ENCODE measurements at places on chromosomes 5 and 9. TPM values are rescaled to one million over a fixed set of nuclear protein-coding genes. Genes with fewer than 3 reads are reported as not detected.
A peak's percentile ranks its signal among the peaks of the same experiment; 100 is the strongest.

GRCh38 chr5:83955916-83956315 lies 235.3 kb upstream of the HAPLN1 start:
- H3K4me1 ChIP-seq = no peaks in the 10 kb centered on the region
- no peak overlapping the region for H3K4me3 ChIP-seq
- no peak overlapping the region for H3K27ac ChIP-seq
- no peak for DNase-seq

- peak overlapping the region; percentile 63 for H3K27ac ChIP-seq
- no peaks in the 10 kb centered on the region for H3K36me3 ChIP-seq
- peak; percentile 90 for DNase-seq
- H3K4me3 ChIP-seq = peak overlapping the region; percentile 48
- H3K4me1 ChIP-seq = no peaks in the 10 kb centered on the region
Observed at GRCh38 chr9:133144142-133144903, 19.4 kb downstream of the GBGT1 start.

GRCh38 chr9:15670894-15671293 lies 118.1 kb downstream of the CCDC171 start:
- no peaks in the 10 kb centered on the region for H3K4me1 ChIP-seq
- no peak overlapping the region for H3K27ac ChIP-seq

GRCh38 chr9:116661037-116661954 lies 25.8 kb upstream of the TRIM32 start:
- no peak for DNase-seq
- H3K27ac ChIP-seq = no peak overlapping the region
- no peaks in the 10 kb centered on the region for H3K4me1 ChIP-seq
- H3K27me3 ChIP-seq = no peaks in the 10 kb centered on the region

GRCh38 chr9:114431003-114431402 lies 43.2 kb upstream of the AKNA start:
- no peaks in the 10 kb centered on the region for H3K27me3 ChIP-seq
- DNase-seq = no peak
- H3K4me3 ChIP-seq = no peak overlapping the region
- H3K36me3 ChIP-seq = no peaks in the 10 kb centered on the region

- H3K4me3 ChIP-seq = peak within 1 kb of the TSS; percentile 49
- H3K4me1 ChIP-seq = no peaks in the 10 kb centered on the region
- no peaks in the 10 kb centered on the region for H3K27me3 ChIP-seq
Observed at GRCh38 chr5:150155258-150156026, at the start of gene PDGFRB. TSS of gene PDGFRB (minus strand) at chr5:150155845. CDS start at chr5:150137047, 18,798 bp downstream.

DNA sequence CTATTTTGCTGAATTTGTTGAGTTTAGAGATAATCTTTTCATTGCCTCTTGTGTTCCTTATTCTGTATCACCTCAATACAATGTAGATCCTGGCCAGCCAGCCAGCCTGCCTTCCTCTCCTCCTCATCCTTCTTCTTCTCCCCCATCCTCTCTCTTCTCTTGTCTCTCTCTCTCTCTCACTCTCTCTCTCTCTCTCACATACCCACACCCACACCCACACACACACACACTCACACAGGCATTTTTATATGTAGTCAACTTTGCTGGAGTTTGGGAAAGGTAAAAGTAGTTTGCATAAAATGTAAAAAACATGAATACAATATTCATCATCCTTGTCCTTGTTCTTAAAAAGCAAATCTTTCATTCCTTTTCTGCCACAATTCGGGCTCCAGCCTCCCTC lies 60.5 kb downstream of the ZFAND5 start:
- DNase-seq = no peak
- H3K36me3 ChIP-seq = no peaks in the 10 kb centered on the region
- peak overlapping the region; percentile 32 for H3K4me3 ChIP-seq

DNA sequence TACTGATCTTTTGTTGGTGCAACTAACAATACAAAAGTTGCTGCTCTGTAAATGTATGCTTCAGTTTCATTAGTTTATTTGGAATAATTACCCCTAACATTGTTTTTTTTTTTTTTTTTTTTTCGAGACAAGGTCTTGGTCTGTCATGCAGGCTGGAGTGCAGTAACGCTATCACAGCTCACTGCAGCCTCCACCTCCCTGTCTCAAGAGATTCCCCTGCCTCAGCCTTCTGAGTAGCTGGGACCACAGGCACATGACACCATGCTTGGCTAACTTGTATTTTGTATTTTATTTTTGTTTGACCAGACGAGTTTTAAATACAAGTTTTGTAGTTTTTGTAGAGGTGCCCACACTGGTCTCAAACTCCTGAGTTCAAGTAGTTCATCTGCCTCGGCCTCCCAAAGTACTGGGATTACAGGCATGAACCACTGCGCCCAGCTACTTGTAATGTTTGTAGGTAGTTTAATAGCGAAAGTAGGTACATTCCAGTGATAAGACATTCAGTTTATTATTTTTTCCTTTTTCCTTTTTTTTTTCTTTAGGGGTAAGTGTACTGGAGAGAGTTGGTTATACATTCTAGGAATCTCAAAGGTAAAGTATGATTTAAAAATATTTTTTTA lies 6.9 kb downstream of the GAPVD1 start:
- H3K27ac ChIP-seq = no peak overlapping the region
- H3K27me3 ChIP-seq = no peaks in the 10 kb centered on the region
- DNase-seq = no peak
- H3K4me1 ChIP-seq = no peaks in the 10 kb centered on the region

DNA sequence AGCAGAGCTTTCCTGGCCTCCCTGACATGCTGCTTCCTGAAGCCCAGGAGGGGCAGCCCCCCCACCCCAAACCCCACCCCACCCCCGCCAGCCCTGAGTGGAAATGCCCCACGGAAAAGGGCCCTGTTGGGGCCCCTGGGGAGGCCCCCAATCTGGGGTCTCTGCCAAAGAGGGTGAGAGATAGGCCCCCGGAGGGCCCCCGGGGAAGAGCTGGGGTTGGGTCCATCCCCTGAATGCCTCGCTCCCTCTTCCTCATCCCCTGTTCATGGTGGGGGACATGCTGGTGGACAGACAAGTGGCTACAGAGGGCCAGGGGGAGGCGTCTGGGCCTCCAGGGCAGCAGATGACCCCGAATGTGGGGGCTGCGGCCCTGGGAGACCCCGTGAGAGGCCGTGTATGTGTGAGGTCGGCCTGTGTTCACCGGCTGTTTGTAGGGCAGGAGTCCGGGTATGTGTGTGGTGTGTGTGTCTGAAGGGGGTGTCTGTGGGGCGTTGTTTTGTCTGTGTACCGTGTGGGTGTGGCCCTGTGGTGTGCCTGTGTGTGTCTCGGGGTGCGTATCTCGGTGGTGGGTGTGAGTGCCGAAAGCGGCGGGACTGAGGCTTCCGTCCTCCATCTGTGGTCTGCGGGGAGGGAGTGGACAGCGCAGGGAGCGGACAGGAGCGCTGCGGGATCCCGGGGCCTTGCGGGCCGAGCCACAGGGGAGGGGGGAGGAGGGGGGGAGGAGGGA lies 11.3 kb downstream of the C9orf50 start:
- peak overlapping the region; percentile 61 for H3K4me3 ChIP-seq
- peaks cover 48% of the 10 kb centered on the region for H3K4me1 ChIP-seq
- no peaks in the 10 kb centered on the region for H3K27me3 ChIP-seq
- no peak for DNase-seq

DNA sequence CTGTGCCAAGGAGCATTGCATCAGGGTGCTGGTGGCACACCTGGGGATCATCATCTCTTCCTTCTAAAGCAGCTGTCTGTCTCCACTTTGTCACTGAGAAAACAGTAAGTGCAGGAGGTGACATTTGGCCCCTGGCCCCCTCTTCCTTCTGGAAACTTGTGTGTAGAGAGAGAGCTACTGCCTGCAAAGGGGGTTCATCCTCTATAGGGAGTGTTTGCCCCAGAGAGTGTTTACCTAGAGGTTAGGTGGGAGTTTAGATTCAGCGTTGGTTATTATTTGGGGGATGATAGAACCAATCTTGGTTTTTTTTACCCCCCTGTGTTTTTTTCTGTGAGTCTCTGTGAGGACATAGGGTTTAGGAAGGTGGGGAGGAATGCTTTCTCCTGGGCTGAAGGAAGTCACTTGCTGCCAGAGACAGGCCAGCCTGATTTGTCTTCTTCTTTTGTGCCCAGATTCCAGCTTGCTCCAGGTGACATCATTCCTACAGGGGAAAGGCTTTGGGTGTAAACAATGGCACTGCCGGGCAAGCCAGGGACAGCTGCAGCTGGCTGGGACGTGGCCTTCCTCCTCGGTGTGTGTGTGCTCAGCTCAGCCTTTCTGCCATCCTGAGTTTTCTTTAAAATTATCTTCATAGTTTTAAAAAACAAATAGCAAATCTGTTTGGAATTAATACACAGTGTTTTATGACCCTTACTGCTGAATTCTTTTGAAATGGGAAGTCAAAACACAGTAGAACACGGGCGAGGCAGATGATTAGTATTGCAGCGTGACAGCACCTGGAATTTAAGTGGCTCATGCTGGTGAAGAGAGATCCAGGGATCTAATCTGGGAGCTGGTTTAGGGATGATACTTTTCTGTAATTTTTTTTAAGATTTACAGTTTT lies 24.5 kb downstream of the PRRC2B start:
- H3K4me3 ChIP-seq = no peak overlapping the region
- H3K27ac ChIP-seq = peak overlapping the region; percentile 52
- no peak for DNase-seq
- H3K4me1 ChIP-seq = no peaks in the 10 kb centered on the region
- no peaks in the 10 kb centered on the region for H3K36me3 ChIP-seq

DNA sequence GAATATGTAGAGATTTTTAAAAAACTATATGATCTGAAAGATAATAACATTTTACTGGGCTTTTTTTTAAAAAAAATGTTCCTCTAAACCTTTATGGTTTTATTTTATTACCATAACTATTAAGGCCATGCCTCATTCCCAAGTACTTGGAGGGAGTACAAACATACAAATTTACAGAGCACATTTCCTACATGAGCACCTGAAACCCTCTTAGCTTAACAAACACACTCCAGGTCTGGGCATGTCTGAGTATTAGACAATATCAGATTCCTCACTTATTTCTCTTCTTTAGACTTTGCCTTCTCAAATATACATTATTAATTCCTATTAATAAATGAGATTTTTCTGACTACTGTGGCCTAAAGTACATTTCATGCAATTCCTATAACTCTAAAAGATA lies 319.2 kb downstream of the SLCO4C1 start:
- no peaks in the 10 kb centered on the region for H3K36me3 ChIP-seq
- H3K4me3 ChIP-seq = no peak overlapping the region
- no peak overlapping the region for H3K27ac ChIP-seq
- H3K4me1 ChIP-seq = no peaks in the 10 kb centered on the region
- no peaks in the 10 kb centered on the region for H3K27me3 ChIP-seq

DNA sequence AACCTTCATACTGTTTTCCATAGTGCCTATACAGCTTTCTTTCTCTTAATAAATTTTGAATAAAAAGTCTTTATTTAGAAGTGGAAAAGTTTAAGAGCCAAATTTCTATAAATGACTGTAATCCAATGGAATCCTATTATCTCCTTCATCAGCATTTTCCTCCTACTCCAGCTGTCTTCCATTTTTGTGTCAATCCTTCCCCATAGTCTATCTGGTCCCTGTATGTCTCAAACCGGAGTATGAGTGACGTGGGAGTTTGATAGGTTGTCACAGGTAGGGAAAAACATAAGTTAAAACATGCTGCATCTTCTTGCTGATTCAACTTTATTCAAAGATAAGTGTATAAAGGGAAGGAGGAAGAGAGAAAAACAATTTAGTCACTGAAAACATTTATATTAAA lies 70.4 kb downstream of the ADAMTS6 start:
- no peak overlapping the region for H3K27ac ChIP-seq
- no peak overlapping the region for H3K4me3 ChIP-seq
- no peak for DNase-seq
- H3K4me1 ChIP-seq = no peaks in the 10 kb centered on the region

DNA sequence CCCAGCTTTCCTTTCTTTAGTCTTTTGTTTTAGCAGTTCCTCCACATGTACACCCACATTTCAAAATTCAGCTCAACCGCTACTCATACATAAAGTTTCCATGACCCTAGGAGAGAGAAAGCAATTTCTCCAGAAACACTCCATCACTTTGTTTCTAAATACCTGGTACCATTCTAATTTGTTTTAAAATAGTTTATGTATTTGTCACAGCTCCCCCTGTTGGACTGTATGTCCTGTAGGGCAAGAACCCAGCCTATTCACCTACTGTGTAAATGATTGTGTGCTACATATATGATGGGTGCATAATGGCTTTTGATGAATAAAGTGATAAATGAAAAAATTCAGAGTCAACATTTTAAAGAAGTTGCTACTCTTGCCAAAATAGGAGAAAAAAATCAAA lies 139.1 kb downstream of the COX7C start:
- H3K4me3 ChIP-seq = no peak overlapping the region
- H3K27ac ChIP-seq = no peak overlapping the region
- DNase-seq = no peak
- H3K36me3 ChIP-seq = no peaks in the 10 kb centered on the region
- no peaks in the 10 kb centered on the region for H3K4me1 ChIP-seq

DNA sequence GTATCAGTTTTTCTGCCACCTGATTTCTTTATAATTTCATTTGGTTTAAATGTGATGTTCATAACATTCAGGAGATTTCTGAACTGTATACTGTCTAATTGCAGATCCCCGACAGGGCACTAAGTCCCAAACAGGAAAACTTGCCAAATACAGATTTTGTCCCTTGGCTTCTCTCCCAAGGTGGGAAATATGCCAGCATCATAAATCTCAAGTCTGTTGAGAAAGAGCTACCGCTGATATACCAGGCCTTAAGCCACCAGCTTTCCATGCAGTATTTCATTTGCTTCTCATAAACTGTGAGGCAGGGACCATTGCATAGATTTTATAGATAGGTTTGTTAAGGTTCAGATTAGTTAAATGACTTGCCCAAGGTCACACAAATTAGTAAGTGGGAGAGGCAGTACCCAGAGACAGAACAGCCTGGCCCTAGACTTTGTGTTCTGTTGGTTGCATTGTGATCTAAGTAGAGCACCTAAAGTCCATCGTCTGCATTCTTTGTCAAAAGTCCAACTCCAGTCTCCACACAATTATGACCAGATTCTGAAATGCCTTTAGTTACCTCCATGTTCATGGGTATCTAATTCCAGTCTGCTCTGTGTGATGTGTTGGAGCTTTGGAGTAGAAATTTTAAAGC lies 16.2 kb downstream of the GPR21 start:
- peaks cover 19% of the 10 kb centered on the region for H3K4me1 ChIP-seq
- peak overlapping the region; percentile 15 for H3K27ac ChIP-seq
- H3K27me3 ChIP-seq = no peaks in the 10 kb centered on the region

GRCh38 chr5:160272264-160272663 lies 40.1 kb downstream of the CCNJL start:
- H3K27ac ChIP-seq = no peak overlapping the region
- H3K4me3 ChIP-seq = no peak overlapping the region
- DNase-seq = no peak
- H3K36me3 ChIP-seq = peaks cover 5% of the 10 kb centered on the region
- no peaks in the 10 kb centered on the region for H3K4me1 ChIP-seq
- no peaks in the 10 kb centered on the region for H3K27me3 ChIP-seq

DNA sequence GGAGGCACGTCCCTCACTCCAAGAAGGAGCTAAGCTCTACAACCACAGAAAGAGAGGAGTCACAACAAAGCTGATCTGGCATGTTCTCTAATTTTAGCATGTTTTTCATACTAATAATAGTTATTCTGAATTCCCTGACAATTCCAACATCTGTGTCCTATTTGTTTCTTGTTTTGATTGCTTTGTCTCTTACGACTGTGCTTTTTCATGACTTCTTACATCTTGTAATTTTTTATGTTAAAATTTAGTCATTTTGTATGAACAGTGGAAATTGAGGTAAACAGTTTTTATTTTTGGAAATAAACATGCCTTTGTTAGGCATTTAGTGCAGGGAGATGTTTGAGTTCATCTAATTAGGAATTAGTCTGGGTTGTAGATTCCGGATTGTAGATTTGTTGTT lies 668.1 kb upstream of the EDIL3 start:
- H3K4me1 ChIP-seq = no peaks in the 10 kb centered on the region
- no peak for DNase-seq
- no peak overlapping the region for H3K27ac ChIP-seq
- H3K4me3 ChIP-seq = no peak overlapping the region

The KLHL3 gene
- total RNA-seq = 38.2 TPM

The ASS1 gene
- total RNA-seq = 110 TPM

The MCC gene
- 28.8 TPM for total RNA-seq

The OR1L1 gene
- total RNA-seq = not detected

The ENTPD2 gene
- total RNA-seq = 0.67 TPM

The CARD9 gene
- total RNA-seq = 0.15 TPM

Measured in right atrium auricular region (tissue), 2 donors.